CD14-positive monocyte (primary cell): ENCODE measurements at places on chromosomes 1 and 21.
A peak's percentile ranks its signal among the peaks of the same experiment; 100 is the strongest.

- no peak overlapping the region for H3K4me3 ChIP-seq
- no peaks in the 10 kb centered on the region for H3K27me3 ChIP-seq
- no peak overlapping the region for H3K27ac ChIP-seq
- peaks cover 8% of the 10 kb centered on the region for H3K4me1 ChIP-seq
- no peak for DNase-seq
Measured at GRCh38 chr1:186456729-186457255, 4.1 kb downstream of the PDC start.

GRCh38 chr1:205521686-205522085 is 17.2 kb downstream of the CDK18 start:
- H3K27me3 ChIP-seq = no peaks in the 10 kb centered on the region
- no peak overlapping the region for H3K4me3 ChIP-seq

- H3K27ac ChIP-seq = no peak overlapping the region
- no peaks in the 10 kb centered on the region for H3K36me3 ChIP-seq
- H3K27me3 ChIP-seq = no peaks in the 10 kb centered on the region
- no peaks in the 10 kb centered on the region for H3K4me1 ChIP-seq
- DNase-seq = no peak
Measured at GRCh38 chr1:55426619-55427018, 211.5 kb upstream of the USP24 start.

DNA sequence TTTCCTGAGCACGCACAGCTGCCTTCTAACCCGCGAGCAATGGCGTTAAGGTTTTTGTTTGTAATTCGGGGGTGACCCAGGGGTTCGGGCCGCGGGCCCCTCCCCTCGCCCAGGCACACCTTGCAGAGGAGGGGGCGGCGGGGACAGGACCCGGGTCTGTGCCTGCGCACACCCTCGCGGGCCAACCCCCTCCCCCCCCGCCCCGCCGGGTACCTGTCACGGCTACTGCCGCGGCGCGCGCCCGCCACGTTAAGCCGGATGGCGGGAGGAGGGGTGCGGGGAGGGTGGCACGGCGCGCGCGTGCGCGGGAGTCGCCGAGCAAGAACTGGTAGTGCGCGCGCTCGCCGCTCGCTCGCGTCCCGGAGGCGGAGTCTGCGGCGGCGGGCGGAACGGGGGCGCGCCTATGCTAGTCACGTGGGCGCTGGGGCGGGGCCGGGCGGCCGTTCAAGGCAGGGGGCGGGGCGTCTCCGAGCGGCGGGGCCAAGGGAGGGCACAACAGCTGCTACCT is at the start of gene TPTE:
Gene TPTE (plus strand): TSS at position 493 of the 508 bp plus-strand sequence. CDS start 17,141 bp downstream, outside the sequence.
- no peaks in the 10 kb centered on the region for H3K36me3 ChIP-seq
- no peak within 1 kb of the TSS for H3K4me3 ChIP-seq
- no peak within 1 kb of the TSS for H3K27ac ChIP-seq
- H3K4me1 ChIP-seq = no peaks in the 10 kb centered on the region
- no peaks in the 10 kb centered on the region for H3K27me3 ChIP-seq

GRCh38 chr21:14120091-14120734 is 90.5 kb downstream of the LIPI start:
- H3K4me1 ChIP-seq = no peaks in the 10 kb centered on the region
- no peaks in the 10 kb centered on the region for H3K27me3 ChIP-seq
- H3K36me3 ChIP-seq = no peaks in the 10 kb centered on the region

DNA sequence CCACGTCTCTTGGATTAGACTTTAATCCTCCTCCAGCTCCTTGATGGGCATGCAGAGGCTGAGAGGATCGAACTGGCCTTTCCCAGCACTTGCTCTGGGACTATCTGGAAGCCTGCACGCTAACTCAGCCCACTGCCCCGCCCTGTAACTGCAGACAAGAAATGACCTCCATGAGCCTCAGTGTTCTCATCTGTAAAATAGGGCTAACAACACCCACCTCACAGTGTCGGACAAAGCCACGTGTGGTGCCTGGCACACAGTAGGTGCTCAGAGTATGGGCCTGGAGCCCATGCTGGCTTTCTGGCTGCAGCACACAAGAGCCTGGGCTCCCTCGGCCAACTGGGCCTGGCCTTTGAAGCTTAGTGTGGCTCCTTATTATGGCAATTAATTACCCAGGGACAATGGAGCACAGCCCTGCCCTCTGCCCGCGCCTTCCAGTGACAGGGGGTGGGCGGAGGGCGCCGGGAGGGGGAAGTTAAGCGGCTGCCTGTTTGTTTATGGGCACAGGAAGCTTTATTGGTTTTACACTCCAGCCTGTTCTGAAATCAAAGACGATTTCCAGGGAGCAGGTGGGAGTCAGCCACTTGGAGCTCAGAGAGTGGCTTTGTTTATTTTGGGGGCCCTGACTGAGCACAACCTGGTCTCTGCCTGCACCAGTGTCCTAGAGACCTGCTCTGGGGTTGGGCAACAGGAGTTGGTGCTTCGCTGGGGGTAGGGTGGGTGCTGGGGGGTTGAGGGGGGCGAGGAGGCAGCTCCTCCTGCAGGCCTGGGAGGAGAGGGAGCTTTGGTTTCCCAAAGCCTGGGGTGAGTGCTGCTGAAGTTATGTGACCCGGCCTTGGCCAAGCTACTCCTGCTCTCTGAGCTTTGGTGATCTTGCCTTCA is 31.0 kb downstream of the PAX7 start:
- no peak overlapping the region for H3K4me3 ChIP-seq
- H3K36me3 ChIP-seq = no peaks in the 10 kb centered on the region
- H3K4me1 ChIP-seq = no peaks in the 10 kb centered on the region
- no peak for DNase-seq
- no peak overlapping the region for H3K27ac ChIP-seq

DNA sequence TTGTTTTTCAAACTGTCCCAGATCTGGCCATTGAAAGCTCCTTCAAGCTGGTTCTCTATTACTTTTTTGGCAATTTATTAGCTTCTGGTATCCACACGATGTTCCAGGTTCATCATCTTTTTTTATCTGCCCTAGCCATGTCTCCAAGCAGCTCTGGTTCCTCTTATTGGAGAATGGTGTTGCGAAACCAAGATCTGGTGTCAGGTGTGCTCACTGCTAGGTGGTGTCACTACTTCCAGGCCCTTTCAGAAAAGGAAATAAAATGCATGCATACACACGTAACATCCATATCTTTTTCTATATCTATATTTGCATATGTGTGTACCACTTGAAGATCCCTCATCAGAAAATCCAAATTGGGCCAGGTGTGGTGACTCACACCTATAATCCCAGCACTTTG is 53.3 kb downstream of the GATAD2B start:
- H3K27me3 ChIP-seq = no peaks in the 10 kb centered on the region
- peak; percentile 13 for DNase-seq
- no peak overlapping the region for H3K27ac ChIP-seq
- no peak overlapping the region for H3K4me3 ChIP-seq
- peaks cover 13% of the 10 kb centered on the region for H3K36me3 ChIP-seq

GRCh38 chr1:154495496-154496273 is 6.3 kb upstream of the TDRD10 start:
- H3K4me3 ChIP-seq = no peak overlapping the region
- no peak for DNase-seq
- no peaks in the 10 kb centered on the region for H3K36me3 ChIP-seq
- peaks cover 16% of the 10 kb centered on the region for H3K27me3 ChIP-seq
